T-cell (primary cell): ENCODE measurements at places on chromosomes 13 and 19.
A peak's percentile ranks its signal among the peaks of the same experiment; 100 is the strongest.

DNA sequence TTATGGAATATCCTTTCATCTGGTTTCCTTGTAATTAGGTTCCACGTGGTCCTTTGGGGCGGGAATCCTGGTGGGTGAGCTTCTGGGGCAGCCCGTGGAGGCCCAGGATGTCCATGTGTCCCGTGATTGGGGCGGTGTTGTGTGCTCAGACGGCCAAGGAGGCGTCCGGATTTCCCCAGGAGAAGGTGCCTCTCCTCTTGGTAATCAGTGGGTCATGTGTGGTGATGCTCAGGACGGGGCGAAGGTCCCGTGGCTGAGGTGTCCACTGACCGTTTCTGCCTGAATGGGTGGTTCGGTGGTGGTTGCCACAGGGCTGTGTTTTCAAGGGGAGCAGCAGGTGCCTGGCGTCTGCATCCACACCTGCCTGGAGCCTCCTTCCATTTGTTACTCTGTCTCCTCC is 52.2 kb upstream of the F7 start:
- DNase-seq: no peak

- no peak for DNase-seq
Observed at GRCh38 chr19:46291829-46292228, 5.0 kb upstream of the HIF3A start.

- no peak for DNase-seq
Observed at GRCh38 chr13:52793515-52794061, 54.0 kb upstream of the CNMD start.

DNA sequence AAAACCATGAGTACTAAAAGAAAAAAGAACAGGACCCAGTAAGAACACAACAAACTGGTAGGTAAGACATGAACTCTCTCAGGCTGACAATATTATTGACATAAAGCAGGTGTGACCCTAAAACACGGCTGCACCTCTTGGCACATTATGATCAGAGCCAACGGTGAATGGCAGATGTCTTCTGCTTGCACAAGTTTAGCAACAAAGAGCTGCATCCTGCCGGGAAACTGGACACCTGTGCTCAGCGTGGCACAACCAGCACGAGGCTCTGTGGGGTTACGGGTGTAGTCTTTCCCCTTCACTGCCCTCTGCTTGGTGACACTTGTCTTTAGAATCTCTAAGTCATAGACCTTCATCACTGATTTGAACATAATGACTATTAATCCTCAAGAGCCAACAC is 97.9 kb downstream of the DOCK9 start:
- DNase-seq: no peak

- DNase-seq: no peak
Observed at GRCh38 chr13:20351281-20352022, 119.3 kb upstream of the GJB6 start.

DNA sequence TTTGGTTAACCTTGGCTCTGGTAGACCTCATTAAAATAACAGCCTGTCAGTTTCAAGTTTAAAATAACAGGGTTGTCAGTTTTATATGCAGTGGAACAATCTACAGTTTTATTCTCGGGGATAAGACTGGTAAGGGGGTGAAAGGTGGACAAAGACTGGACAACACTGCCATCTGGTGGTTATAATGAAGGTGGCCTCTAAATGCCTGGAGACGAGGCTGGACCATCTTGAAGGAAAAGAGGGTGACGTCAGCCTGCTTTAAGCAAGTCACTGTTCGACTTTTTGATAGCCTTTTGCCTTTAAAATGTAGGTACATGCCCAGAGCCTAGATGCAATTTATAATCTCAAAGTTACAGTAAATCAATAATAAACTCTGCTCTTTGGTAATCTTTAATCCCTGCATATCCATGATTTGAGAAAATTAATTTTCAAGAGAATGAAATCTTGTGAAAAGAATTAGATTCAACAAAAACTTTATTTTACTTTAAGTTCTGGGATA is 117.0 kb downstream of the DCT start:
- peak; percentile 59 for DNase-seq

DNA sequence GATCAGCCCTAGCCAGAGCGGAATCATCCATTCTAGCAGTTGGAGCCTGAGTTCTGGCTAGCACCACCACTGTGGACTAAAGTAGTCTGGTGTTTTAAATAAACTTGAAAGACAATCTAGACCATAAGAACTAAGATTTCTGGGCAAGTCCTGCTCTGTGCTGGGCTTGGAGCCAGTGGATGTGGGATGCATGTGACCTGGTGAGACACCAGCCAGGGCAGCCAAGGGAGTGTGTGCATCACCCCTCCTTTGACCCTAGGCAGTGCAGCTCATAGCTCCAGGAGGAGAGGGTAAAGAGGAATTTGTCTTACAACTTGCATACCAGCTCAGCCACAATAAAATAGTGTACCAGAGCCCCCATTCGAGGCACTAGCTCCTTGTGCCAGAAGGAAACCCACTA is 21.0 kb downstream of the ITGBL1 start:
- no peak for DNase-seq

DNA sequence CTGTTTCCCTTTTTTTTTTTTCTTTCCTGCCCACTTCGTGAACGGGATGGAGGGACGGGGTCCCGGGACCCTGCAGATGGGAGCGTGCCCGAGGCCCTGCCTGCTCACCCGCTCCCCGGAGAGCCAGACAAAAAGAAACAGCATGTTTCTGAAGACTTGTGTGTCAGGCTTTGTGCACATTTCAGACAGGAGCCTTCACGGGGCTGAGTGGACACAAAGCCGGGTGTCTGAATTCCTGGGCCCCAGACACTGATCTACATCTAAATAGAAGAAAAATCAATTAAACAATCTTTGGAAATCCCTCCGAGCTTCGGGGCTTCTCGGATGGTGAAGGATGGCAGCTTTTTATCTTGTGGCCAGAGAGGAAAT is 4.2 kb downstream of the PGPEP1 start:
- no peak for DNase-seq

GRCh38 chr19:35846038-35846668 is 6.2 kb downstream of the NPHS1 start:
- no peak for DNase-seq

DNA sequence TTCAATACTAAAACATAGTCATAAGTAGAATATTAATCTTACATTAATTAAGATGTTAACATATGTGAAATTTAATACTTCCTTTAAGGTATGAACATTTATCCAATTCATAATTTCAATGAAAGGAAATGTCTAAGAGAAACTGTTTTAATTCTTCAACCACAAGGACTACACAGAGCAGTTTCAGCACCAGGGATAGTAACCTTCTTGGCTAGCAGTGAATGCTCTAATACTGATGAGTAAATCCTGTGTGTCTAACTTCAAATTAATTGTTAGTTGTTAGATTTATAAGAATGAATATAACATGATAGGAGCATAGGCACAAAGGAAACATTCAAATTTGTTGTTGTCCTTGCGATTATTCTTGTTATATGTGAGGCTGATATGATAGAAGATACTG is 15.6 kb upstream of the NBEA start:
- DNase-seq: no peak

DNA sequence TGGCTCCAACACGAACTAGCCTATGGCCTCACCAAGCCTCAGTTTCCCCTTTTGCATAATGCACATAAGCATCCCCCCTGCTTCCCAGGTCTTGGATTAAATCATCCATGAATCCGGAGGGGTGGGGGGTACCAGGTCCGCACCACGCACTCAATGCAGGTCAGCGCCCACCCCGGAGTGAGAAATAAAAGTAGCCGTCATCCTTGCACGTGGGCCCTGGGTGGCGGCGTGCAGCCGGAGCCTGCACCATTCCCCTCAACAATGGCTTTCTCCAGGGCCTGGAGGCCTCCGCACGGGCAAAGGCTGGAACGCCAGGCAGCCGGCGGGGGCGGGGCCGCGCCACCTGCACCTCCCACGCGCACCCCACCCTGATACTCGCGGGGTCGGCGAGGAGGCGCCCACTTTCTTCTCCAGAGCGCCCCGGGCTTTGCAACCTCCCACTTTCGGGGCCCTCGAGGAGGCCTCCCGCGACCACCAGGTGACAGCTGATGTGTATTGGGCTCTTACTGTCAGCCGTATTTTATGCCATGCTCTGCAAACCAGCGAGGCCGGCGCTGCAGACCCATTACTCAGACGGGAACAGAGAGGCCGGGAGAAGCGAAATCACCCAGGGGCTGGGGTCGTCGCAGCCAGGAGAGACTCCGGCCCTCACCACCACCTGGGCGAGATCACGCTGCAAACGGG is 767 bp upstream of the GADD45B start:
- DNase-seq: peak; percentile 37

- no peak for DNase-seq
Observed at GRCh38 chr13:33639626-33640080, 178.3 kb upstream of the RFC3 start.

DNA sequence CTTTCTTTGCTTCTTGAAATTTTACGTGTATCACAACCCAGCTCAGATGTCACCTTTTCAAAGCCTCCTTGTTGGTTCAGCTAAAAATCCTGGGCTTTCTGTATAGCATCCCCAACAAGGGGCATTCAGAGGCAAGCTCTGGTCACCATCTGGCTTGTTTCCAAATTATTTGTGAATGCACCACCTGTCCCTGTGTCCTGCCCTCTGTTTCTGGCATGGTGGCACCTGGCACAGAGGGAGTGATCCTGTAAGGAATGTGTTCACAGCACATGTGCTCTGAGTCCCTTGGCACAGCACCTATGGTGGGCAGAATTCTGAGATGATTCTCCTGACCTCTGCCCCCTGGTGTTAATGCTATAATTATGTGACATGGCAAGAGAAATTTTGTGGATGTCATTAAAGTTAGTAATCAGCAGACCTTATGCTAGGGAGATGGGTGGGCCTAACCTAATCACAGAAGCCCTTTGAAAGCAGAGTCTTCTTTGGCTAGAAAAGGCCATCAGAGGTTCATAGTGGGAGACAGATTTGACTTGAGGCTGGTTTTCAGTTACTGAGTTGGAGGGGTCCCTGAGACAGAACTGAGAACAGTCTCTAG is 76.3 kb downstream of the ZNF429 start:
- DNase-seq: no peak

GRCh38 chr13:104769545-104769944 is 1703.3 kb upstream of the SLC10A2 start:
- no peak for DNase-seq

GRCh38 chr19:16263141-16263761 is 61.4 kb upstream of the KLF2 start:
- DNase-seq: no peak

DNA sequence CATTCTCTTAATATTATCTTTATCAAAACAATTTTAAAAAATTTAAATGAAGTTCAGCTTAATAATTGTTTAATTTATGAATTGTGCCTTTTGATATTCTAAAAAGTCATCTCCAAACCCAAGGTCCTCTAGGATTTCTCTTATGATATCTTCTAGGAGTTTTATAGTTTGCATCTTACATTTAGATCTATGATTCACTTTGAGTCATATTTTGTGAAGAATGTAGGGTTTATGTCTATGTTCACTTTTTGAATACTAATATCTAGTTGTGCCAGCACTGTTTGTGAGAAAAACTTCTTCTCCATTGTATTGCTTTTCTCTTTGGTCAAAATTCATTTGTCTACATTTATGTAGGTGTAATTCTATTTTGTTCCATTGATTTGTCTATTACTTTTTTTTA is 1068.4 kb upstream of the SPRY2 start:
- no peak for DNase-seq

GRCh38 chr13:75395901-75396300 is 86.1 kb downstream of the TBC1D4 start:
- DNase-seq: no peak

GRCh38 chr19:48210005-48210404 is 39.5 kb downstream of the ZSWIM9 start:
- DNase-seq: no peak

- peak; percentile 38 for DNase-seq
Observed at GRCh38 chr19:58009666-58010301, 7.2 kb upstream of the ZNF606 start.

GRCh38 chr13:35514801-35515502 is 38.5 kb upstream of the MAB21L1 start:
- no peak for DNase-seq

DNA sequence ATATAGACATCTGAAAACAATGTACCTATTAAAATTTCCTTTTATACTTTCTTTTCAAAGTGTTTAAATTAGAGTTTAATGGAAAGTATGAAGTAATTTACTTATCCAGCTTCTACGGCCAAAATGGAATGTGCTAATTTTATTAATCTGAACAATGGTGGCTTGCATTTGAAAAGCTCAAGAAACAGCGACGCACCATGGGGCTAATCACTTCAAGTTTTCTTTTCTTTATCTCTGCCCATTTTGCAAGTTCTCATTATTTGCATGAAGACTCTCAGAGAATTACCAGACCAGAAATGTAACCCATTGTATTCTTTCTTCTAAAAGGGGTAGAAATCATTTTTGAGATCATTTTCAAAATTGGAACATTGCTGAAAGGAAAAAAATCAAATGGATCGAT is 204.0 kb upstream of the STARD13 start:
- no peak for DNase-seq

DNA sequence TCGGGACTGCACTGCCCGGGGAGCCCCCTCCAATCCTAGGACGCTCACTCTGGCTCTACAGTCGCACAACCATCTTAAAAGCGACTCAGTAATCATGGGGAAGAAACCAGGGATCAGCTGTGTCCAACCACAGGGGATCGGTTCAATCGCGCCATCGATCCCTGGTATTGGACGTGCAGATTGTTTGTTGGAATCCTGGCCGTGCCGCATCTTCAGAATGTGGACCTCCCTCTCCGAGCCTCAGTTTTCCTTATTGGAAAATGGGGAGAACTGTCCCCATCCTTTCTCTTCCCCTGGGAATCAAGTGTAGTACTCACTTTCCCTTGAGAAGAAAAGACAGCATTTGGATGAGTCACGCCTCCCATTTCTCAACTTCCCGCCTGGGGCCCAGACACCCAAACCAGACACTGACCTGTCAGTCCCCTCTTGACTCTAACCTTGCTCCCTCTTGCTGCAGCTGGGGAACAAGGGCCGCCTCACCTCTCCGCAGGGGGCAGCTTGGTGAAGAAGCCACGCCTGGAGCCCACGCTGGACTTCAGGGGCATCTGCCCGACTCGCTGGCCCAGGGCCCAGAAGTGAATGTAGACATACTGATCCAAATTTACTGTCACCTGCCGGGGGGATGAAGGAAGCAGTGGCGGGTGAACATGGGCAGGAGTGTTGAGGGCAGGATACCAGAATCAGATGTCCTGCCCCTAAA is 17.6 kb downstream of the EMP3 start:
- no peak for DNase-seq

GRCh38 chr19:41218615-41219507 is at the start of gene AXL:
Gene AXL, plus strand, starts transcription at chr19:41219223. Its CDS starts 170 bp downstream, at chr19:41219393.
- no peak for DNase-seq

GRCh38 chr13:30002577-30002976 is 152.2 kb upstream of the UBL3 start:
- DNase-seq: no peak
